ENCODE measurements at places on chromosomes 2 and 18.

DNA sequence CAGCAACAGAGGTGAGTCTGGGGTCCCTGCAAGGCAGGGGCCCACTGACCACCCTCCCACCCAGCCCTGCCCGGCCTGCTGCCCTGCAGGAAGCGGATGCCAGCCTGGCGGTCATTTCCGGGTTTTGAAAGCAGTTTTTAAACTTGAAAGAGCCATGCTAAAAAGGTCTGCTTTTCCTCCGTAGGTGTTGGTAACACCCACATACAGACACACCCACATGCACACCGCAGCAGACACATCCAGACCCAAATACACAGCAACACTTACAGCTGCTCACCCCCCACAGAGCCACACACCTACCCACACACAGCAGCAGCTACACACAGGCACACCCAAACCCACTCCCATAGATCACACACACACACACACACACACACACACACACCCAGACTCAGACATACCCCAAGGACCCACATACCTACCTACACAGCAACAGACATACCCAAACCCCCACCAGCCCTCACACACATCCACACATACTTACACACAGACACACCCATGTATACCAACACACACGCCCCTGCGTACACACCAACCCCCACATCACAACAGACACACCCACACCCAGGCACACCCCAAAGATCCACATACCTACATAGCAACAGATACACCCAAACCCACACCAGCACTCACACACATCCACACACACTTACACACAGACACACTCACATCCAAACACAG, 7.6 kb downstream of the ZFP36L2 start:
- DNase-seq = peak; percentile 87

DNA sequence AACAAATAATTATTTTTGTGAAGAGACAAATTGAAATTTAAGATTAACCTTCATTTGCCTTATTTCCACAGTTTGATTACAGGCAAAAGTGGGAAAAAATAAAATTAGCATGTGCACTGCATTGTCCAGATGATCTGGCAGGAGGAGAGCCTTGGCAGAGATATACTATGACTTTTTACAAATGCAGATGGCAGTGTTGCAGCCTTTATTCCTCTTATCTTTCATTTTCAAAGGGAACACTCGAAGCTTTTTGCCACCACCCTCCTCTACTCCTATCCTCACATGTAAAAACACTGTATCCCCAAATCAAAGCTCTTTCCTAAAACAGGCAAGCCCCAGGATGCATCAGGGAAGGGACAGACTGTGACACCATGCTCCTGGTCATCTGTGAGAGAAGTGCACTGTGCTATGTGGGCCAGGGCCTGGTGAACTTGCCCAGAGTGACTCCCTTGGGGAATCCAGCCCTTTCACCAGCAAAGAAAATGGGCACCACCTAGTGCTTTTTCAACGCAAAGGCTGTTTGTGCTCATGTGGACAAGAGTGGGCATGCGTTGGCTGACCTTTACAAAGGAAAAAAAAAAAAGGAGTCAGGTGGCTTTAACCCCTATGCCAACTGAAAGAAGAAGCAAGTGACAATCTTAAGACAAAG, 74.7 kb upstream of the ETAA1 start:
- DNase-seq = peak; percentile 5

DNA sequence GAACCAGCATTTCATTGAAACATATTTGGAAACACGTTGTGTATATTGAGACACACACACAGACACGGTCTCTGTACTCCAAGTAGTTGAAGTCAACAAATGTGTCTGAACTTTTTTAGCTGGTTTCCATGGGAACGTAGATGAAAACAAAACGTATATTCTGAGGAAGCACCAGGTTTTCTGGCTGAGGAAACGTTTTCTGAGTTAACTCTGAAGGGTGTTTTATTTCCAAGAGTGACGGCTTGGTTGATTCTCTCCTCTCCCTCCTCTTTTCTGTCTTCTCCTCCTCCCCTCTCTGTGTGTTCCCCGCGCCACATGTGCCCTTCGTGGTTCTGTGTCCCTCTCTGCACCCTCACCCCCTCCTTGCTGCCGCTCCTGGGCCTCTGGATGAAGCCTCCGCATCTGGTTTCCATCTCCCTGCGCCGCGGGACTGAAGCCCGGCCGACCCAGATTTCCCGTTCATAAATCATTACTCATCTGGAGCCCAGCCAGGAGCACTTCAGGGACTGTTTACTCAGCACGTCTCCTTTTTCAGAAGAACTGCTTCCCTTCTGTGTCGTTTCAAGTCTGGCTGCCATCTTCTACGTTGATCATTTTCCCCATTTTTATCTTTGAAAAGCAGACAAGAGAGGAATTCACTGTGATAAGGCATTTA, 122.7 kb downstream of the COL6A3 start:
- no peak for DNase-seq

- DNase-seq = no peak
These were observed 609.5 kb upstream of the SLC8A1 start for GRCh38 chr2:41061356-41061755.

Data from GM12865 (cell line).